H54 (cell line): ENCODE measurements at places on chromosomes 2 and 18.
A peak's percentile ranks its signal among the peaks of the same experiment; 100 is the strongest.

- DNase-seq, result no peak
These were observed 140.5 kb downstream of the UXS1 start for GRCh38 chr2:106053581-106053980.

DNA sequence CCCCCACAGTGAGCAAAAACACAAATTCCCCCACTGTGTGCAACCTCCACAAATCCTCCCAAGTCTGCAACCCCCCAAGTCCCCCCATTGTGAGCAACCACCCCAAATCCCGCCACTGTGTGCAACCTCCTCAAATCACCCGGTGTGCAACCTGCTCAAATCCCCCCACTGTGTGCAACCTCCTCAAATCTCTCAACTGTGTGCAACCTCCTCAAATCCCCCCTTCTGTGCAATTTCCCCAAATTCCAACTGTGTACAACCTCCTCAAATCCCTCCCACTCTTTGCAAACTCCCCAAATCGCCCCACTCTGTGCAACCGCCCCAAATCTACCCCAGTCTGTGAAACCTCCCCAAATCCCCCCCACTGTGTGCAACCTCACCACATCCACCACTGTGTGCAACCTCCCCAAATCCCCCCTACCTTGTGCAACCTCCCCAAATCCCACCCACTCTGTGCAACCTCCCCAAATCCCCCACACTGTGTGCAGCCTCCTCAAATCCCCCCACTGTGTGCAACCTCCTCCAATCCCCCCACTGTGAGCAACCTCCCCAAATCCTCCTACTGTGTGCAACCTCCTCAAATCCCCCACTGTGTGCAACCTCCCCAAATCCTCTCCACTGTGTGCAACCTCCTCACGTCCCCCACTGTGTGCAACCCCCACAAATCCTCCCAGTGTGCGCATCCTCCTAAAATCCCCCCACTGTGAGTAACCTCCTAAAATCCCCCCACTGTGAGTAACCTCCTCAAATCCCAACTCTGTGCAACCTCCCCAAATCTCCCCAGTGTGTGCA is 115.2 kb downstream of the TPO start:
- no peak for DNase-seq

GRCh38 chr2:158464426-158465281 is 7.9 kb downstream of the PKP4 start:
- no peak for DNase-seq

DNA sequence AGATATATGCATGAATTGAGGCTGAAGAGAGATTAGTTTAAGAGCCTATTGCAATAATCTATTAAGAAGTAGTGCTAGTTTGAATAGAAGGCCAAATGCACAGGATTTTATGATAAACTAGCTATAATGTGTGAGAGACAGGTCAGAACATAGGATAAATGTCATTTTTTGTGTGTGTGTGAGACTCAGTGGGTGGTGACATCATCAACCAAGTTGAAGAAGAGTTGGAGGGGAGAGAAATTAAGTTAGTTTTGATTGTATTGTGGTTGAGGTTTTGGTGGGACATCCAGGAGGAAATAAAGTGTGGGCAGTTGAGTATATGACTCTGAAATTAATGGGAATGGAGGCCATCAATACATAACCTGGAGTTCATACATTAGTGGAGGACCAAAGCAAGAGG is 320.1 kb upstream of the CWC22 start:
- no peak for DNase-seq

GRCh38 chr2:207331674-207332073 is 165.9 kb upstream of the KLF7 start:
- DNase-seq, result no peak

GRCh38 chr2:238573065-238573778 is 146.5 kb downstream of the ASB1 start:
- peak; percentile 59 for DNase-seq

DNA sequence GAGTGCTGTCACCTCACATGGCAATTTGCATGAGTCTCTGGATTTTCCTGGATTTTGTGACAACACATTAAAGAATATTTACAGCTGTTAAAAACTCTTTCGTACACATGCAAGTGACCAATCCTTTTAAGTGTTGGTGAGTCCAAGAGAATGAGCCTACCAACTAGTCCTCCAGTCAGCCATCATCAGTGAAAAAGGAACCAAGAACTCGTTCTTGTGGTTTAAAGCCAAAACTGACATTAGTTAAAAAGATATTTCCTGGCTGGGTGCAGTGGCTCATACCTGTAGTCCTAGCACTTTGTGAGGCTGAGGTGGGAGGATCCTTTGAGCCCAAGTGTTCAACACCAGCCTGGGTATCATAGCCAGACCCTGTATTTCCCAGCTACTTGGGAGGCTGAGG is 215.4 kb upstream of the ITGA4 start:
- DNase-seq, result no peak

DNA sequence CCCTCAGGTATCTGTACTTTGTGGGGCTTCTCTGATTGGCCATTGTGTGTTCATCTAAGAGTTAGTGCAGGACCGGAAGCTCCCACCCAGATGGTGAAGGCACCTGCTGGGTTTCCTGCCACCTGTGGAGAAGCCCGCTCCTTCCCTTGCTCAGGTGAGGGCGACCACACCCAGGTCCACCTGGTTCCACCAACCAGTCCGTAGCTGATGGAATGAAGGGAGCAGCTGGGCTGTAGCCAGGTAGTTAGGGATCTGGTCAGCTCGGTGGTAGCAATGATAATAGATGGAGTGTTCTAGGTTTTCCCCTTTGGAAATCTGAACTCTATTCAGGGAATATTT is 16.0 kb downstream of the SH3BP4 start:
- DNase-seq, result no peak

GRCh38 chr2:140998577-140998976 is 1132.2 kb downstream of the LRP1B start:
- no peak for DNase-seq

- DNase-seq, result no peak
These were observed 105.6 kb upstream of the CD302 start for GRCh38 chr2:159903443-159904126.

GRCh38 chr18:22398464-22398863 is 19.3 kb downstream of the CTAGE1 start:
- no peak for DNase-seq

DNA sequence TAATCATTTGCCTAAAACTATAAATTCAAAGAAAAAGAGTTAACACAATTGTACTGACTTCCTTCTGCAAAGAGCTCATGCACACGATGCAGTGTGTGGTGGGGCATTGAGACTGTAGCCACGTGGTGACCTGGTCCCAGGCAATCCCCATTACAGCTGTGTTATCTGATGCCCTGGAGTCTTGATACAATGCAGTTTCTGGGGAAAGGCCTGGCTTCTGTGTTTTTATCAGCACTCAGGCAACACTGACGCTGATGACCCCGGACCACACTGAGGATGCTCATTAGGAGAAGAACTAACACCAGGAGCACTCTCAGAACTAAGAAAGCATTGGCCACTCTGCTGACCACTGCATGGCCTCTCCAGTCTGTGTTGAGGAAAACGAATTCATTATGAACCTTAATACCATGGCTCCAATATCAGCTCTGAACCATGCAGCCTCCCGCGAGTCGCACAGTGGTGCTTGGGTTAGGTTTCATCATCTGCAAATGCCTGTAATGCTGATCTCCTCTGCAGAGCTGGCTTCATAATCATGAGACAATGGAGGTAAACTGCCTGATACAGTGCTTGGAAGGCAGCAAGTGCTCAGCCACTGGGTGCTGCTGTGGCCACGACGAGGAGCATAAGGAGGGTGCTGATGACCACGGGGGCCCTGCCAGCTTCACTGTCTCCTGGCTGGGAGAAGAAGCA is 218.5 kb downstream of the MYT1L start:
- no peak for DNase-seq

DNA sequence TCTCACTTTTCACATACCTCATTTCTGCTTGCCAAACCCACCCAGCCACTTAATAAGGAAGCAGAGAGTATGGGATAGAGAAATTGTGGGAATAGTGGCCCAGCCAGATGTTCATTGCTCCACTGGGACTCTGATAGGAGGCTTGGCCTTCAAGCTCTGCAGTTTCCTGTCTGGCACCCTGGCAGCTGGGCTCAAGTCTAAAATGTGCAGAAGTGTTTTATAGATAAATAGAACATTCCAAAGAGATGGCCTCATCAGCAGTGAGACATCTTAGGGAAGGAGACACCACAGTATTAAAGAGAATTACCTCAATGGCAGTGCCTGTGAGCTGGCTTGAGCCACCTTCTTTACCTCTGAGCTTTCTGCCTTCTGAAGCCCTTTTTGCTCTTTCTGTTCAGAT is 24.7 kb downstream of the COPS7B start:
- DNase-seq, result peak; percentile 56

GRCh38 chr2:160812830-160813505 is 319.4 kb upstream of the RBMS1 start:
- no peak for DNase-seq

GRCh38 chr2:55146263-55146662 is 85.8 kb downstream of the CLHC1 start:
- DNase-seq, result no peak

GRCh38 chr2:138336146-138336545 is 165.4 kb upstream of the SPOPL start:
- DNase-seq, result no peak

DNA sequence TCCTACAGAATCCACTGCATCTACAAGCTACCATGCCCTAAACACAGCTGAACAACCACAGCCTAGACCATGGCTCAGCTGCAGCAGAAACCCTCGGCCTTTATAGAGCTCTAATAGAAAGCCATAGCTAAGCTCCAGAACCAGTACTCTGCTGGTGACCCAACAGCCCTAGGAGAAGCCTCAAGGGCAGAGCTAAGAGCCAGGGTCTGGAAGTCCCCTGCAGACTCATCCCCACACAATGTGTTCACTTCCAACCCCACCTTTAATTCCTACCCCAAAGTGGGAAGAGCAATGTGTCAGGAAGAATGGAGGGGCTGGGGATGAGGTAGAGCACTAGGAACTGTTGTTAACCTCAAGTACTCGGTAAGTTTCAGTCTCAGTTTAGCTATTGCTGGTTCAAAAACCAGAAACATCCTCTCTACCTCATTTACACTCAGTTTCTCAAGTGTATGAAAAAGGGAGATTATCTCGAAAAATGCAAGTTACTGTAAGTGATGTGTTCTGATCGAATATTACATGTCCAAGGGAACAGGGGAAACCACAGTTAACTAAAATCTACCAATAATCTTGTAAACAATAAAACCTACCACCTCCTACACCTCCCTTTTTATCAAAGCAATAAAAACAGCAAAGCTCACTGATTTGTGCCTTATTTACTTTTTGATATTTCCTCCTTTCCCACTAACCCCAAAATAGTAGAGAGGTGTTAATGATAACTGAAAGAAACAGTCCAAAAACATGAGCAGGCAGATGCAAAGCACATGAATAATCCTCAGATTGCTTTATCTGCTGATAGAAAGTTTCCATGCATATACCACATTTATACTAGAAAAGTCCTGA is 36.2 kb downstream of the THADA start:
- no peak for DNase-seq

DNA sequence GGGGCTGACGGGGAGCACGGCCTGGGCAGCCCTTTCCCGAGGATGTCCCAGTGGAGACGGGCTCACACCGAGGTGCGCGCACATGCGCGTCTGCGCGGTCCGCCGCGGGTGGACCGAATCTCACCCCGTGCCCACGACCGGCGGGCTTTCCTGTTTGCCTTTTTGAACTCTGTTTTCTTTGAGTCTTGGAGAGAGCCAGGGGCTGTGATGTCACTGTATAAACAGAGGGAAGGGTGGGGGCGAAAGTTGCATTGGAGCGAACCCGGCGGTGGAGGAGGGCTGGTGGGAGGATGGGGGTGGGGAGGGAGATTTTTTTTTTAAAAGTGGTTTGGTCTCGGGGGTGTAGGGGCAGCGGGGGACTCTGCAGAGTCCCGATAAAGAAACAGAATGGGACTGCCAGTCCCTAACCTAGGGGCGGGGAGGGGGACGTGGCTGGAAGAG is 141.2 kb upstream of the CTAGE1 start:
- peak; percentile 27 for DNase-seq

- no peak for DNase-seq
These were observed 260.7 kb upstream of the KLHL29 start for GRCh38 chr2:23124214-23124750.

DNA sequence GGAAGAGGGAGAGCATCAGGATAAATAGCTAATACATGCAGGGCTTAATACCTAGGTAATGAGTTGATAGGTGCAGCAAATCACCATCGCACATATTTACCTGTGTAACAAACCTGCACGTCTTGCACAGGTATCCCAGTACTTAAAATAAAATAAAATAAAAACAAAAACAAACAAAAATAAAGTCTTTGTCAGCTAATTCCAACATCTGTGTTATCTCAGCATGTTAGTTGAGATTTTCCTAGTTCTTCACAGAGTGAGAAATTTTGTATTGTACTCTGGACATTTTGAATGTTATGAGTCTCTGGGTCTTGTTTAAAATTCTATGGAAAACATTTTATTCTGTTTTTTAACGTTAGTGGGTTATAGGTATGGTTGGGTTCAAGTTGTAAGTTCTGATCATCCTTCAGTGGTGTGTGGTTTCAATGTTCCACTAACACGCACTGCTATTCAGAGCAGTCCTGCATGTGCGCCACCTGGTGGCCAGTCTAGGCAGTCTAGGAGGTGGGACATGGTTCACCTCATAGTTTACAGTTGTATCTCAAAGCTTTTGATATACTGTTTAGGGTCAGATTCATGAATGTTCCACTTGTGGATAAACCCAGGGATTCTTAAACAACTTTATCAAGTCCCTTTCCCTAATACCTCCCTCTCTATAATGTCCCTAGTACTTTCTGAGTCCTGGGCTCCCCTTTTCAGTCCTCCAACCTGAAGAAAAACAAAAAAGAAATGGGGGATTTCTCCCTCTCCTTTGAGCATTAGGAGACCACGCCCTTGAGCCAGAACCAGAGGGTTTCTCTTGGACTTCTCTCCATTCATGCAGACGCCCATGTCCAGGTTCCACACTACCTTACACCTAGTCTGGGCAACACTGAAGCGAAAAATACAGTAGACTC is 213.4 kb upstream of the GATA6 start:
- peak; percentile 35 for DNase-seq

DNA sequence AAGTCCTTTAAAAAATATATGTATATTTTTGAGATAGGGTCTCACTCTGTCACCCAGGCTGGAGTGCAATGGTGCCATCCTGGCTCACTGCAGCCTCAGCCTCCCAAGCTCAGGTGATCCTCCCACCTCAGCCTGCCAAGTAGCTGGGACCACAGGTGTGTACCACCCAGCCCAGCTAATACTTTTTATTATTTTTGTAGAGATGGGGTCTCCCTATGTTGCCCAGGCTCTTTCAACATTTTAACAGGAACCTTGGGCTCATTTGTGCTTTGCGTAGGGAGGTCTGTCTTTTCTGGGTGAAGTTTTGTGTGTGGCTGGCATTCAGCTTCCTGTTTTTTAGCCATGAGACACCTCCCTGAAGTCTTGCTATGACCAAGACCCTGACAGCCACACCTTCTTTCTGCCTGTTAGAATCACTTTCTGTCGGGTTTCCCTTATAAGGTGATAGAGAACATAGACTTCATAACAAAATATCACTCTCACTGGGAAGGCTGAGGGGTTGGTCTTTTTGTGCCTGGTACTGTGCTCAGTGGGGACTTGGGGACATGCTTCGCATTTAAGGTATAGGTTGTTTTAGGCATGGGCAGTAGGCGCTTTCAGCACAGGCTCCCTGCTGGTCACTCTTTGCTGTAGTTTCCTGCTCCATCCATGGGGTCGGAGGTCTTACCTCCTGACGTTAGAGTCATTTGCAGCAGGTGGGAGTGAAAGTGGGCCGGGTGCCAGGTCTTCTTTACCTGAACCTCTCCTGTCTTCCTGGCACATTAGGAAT is 3.4 kb downstream of the RAB31 start:
- DNase-seq, result no peak
